ENCODE measurements at places on chromosomes 5 and 9. TPM values are rescaled to one million over a fixed set of nuclear protein-coding genes. Genes with fewer than 3 reads are reported as not detected.

SCAI gene
- 3.1 TPM for polyA plus RNA-seq

CTNNAL1 gene
- polyA plus RNA-seq, result 59.1 TPM

NR5A1 gene
- not detected for polyA plus RNA-seq

OR13C5 gene
- not detected for polyA plus RNA-seq

SLC36A2 gene
- not detected for polyA plus RNA-seq

ORM2 gene
- not detected for polyA plus RNA-seq
